ENCODE measurements at places on chromosomes 3 and 15. TPM values are rescaled to one million over a fixed set of nuclear protein-coding genes. Genes with fewer than 3 reads are reported as not detected.

Gene MYLK
- 5.6 TPM for total RNA-seq

Gene VGLL3
- total RNA-seq, result 3.5 TPM

Gene AHSG
- not detected for total RNA-seq

DNA sequence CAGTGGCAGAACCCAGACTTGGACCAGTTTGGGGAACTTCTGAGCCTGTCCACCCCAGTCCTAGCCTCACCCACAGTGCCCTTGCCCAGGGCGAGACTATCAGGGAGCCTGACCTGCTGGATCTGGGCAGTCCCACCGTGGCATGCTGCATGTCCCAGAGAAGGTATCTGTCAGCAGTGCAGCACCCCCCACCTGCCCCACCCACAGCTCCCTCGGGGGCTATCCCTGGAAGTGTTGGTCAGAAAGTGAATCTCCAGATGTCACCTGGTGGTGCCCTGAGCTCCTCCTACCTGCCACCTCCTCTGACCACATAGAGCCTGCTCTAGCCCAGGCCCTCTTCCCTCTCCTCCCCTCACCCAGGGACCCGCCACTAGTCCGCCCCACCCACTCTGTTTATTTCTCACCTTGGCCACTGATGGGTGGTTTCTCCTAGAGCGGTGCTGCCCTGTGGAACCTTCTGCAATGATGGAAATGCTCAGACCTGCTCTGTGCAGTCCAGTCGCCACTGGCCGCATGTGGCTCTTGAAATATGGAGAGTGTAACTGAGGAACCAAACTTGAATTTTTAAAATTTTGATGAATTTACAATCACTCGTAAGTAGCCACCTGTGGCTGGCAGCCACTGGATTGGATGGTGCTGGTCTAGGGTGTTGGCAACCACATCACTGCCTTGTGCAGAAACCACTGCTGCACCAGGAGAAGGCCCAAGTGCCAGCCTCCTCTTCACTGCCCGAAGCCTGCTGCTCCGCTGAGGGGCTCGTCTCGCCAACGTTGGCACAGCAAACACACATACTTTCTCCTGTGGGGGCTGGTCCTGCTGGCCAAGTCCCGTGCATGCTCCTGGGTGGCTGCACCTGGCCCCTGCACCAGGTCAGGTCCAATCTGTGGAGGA lies 13.1 kb downstream of the HDAC11 start:
- no peak for DNase-seq

DNA sequence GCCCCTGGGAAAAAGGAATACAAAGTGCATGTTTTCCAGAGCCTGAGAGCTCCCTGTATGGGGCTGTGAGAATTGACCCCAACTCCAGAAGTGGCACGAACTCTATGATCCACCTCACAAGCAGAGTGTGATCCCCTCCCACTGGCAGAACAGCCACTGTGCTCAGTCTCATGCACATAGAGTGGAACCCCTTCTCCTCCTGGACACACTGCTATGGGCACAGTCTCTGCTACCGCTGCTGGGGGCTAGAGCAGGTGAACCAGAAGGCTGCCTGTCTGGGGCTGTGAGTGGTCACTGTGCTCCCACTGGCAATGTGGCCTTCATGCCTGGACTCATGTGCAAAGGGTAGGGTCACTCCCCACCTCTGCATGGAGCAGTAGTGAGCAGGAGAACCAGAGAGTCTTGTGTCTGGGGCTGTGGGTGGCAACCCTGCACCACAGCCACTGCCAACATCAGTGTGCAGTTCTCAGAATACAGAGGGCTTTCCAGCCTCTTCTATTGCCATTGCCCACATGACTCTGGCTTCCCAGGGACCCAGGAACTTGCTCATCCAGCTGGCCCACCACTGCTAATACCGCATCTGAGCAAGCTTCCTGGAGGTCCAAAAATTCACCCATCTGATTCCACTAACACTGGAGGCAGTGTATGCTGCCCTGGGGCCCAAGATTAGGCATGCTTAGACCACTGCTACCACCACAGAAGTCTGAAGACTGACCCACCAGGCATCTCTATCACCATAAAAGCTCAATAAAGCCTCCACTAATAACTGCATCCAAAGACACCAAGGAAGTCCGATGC lies 343.7 kb upstream of the SOX14 start:
- DNase-seq, result no peak

Measured in gastrocnemius medialis (tissue), 4 donors.